NCI-H1092 (cell line): ENCODE measurements at places on chromosomes 2 and 18.
A peak's percentile ranks its signal among the peaks of the same experiment; 100 is the strongest.

GRCh38 chr2:23436346-23437098, 51.5 kb downstream of the KLHL29 start:
- DNase-seq: no peak

DNA sequence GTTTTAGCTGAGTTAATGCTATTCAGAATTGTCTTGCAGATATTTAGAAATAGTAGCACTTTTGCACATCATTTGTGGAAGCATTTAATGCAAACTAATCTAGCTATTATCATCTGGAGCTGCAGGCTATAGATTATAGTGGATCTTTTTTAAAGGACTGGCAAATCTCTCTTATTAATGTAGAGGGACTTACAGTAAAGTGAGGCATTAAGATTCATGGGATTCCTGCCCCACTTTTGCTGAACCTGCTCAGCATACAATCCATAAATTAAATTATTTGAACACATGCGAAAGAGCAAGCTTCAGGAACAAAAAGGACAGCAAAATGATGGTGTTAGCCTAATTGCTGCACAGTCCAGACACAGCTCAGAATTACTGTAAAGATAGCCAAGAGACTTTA, 477.7 kb downstream of the DCDC2C start:
- DNase-seq: no peak

GRCh38 chr18:76687304-76687962, 134.9 kb upstream of the ZNF236 start:
- DNase-seq: peak; percentile 37

- DNase-seq: no peak
Measured at GRCh38 chr18:75280427-75281280, 70.1 kb downstream of the TSHZ1 start.

DNA sequence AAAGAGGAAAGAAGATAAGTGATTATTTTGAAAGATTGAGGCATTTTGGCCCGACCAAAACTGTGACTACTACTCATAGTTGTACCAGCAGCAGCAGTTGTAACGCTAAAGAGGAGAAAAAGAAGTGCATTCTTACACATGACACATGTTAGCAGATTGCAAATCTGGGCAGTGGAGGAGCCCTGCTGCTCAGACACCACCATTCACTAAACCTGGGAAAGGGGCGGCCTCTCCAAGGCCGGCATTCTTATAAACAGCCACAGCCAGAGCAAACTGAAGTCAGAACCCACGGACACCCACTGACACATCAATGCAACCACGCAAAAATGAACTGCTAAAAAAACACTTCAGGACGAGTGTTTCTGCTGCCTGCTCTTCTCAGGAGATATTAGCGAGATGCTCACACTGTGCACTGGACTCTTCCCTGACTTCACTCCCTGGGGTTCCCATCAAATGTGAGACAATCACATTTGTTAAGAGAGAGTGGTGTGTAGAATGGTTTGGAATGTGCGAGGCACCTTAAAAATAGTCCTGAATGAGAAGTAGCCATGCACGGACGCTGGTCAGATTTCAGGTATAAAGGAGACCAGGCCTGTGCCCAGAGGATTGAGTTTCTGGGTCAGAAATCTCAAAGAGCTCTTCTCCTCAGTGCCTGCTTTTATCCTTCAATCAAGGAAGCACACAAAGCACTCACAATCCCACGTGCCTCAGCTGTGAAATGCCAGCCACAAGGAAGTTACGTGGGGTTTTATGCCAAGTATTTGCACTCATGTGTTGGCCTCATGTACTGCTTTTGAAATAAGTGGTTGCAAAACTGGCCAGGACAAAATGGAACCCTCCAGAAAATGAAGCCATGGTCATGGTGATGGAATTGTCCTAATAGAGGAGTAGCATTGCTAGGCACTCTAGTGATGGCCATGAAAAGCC, 83.4 kb downstream of the MTCL1 start:
- DNase-seq: no peak

DNA sequence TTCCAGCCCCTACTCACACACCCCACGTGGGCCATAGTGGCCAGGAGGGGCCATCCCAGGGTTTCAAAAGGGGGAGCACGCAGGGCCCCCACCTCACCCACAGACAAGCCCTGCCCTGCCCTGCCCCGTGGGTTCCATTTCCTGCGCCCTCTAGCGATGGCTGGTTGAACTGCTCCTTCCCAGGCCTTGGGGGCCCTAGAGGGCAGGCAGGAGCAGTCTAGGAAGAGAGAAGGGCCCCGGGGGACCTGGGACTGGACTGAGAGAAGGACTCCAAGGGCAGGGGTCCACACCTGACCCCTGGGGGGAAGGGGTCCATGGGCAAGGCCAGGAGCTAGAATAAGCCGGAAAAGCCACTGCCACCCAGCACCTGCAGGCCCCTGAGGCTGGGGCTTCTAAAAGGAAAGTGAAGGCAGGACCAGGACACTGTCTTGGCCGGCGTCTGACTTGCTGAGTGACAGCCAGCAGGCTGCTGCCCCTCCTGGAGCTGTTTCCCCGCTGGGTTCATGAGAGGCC, 10.1 kb downstream of the CYP26B1 start:
- peak; percentile 34 for DNase-seq

GRCh38 chr2:137826373-137827372, 137.6 kb upstream of the HNMT start:
- DNase-seq: no peak

DNA sequence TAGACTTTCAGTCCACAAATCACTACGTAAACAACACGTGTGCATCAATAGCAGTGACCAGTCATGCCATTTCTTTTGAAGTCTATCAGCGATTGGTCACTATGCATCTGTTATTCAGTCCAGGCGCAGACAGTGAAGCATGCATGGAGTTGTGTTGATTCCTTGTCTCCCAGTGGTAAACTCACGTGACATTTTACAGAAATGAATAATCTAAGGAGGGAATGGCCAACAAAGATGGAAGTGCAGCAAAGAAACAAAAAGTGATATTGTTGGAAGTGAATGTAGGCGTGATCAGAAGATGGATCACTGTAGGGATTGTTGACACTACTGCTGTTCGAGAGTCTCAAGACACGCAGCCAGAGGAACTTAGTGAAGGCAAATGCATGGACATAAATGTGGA, 317.8 kb upstream of the MGAT5 start:
- no peak for DNase-seq

DNA sequence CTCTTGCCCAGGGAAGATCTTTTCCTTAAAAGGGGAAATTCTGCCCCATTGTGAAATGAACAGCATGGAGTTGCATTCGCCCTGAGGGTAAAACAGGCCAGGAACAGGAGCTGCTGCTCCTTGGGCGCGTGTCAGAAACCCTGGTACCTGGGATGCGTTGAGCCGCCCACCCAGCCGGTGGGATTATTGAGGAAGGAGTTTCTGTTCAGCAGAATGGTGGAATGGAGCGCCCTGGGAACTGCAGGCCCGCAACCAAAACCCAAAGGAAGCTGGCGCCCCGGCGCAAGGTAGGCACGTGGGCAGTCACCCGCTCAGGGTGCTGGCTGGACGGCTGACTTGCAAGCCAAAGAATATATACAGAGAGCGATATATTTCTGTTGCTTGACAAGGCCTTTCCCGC, 73.5 kb downstream of the MTCL1 start:
- no peak for DNase-seq

GRCh38 chr2:132617989-132618388, 52.0 kb downstream of the LYPD1 start:
- DNase-seq: no peak

GRCh38 chr2:144382849-144383248, 137.1 kb downstream of the ZEB2 start:
- DNase-seq: no peak

DNA sequence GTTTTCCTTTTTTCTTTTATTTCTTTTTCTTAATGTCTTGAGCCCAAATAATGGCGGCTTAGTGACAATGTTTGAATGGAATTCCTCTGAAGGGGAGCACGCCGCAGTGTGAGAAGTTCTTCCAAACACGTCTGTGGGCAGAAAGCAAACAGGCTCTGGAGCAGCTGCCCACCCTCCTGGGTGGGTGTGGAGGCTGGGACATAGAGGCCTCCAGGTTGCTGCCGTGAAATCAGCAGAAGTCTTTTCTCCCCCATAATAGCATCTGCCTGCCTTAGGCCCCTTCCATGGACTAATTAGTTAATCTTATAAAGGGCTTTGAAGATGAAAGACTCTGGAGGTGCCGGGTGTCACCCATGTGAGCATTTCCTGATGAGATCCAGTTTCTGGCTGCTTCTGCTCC, 213.9 kb downstream of the SH3RF3 start:
- no peak for DNase-seq

DNA sequence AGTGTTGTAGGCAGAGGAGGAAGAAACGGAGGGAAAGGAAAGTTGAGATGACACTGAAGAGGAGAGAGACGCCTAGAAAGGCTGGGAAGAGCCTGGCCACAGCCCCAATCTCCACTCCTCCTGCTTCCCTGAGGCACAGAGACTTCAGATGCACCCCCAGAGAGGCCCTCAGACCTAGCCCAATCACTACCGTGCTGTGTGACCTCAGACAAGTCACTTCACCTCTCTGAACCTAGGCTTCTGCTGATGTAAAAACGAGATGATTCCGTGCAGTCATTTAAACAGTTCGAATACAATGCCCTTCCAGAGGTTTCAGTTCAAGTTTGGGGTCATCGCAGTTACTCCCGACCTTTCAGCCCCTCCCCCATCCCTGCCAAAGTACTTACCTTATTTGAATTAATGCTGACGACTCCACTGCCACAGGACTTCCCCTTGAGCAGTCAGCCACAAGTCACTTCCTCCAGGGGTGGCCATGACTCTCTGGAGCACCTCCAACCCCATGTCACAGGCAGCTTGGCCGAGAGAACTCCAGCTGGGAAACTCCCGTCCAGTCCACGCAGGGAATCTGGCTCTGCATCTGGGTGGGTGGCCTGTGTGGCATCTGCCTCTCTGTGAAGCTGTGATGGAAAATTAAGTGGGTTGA, 105.2 kb upstream of the ID2 start:
- no peak for DNase-seq

DNA sequence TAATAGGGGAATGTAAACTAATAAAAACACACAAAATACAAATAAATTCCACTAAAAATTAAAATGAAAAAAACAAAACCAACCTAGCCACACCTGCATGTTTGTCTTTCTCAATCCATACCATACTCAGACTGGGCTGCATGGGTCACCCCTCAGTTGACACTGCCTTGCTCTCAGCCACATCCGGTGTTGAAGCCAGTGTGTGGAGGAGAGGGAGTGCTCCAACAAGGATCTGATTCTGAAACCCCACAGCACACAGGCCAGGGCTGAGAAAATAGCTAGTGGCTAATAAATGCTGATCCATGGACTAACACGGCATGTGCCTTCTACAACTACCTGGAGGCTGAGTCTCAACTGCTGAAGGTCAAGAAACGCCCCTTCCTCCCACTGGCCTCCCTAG, 13.7 kb downstream of the RND3 start:
- no peak for DNase-seq

- DNase-seq: no peak
Measured at GRCh38 chr2:137998503-137998902, 34.2 kb downstream of the HNMT start.

DNA sequence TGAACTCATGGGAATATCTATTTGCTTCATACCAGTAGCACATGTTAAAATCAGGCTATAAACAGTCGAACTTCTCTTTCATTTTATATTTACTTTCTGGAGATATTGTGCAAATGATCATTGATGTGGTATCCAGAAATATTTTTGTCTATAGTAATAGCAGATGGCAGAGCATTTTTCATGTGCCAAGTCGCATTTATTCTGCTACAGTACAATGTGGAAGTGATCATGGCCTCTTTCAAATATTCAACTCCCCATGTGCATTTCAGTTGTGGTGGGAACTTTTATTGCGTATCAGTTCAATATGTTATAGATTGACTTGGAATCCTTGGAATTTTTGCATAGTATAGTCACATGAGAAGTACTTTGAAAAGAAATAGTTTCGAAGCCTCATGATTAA, 57.4 kb downstream of the RHBDD1 start:
- DNase-seq: no peak

- no peak for DNase-seq
Measured at GRCh38 chr2:137181370-137181769, 416.0 kb downstream of the THSD7B start.

- no peak for DNase-seq
Measured at GRCh38 chr2:70368545-70368944, 66.7 kb upstream of the FAM136A start.
